Cerebellar nuclear complex (tissue), 1 donor: ENCODE measurements at places on chromosomes 16 and 17.

- no peak for DNase-seq
Measured at GRCh38 chr17:28128779-28129178, 86.3 kb downstream of the NLK start.

DNA sequence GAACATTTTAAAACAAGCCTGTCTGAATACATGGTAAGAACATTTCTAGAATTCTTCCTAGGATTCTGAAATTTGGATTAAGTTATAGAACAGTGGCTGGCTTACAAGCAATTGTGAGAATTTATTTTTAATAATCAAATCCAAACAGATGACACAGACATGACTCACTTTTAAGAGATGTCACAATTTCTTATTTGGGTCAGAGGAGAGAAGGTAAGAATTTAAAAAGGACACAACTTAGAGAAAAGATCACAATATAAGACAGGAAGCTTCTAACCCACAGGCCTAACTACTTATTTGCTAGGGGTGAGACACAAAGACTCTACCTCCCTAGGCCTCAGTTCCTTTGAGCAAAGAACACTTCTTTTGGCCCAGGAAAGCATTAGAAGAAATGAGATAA is 32.7 kb downstream of the ZZEF1 start:
- no peak for DNase-seq

GRCh38 chr17:2694381-2695242 is 17.0 kb downstream of the CLUH start:
- no peak for DNase-seq

- no peak for DNase-seq
Measured at GRCh38 chr17:27224526-27225315, 69.2 kb upstream of the WSB1 start.

DNA sequence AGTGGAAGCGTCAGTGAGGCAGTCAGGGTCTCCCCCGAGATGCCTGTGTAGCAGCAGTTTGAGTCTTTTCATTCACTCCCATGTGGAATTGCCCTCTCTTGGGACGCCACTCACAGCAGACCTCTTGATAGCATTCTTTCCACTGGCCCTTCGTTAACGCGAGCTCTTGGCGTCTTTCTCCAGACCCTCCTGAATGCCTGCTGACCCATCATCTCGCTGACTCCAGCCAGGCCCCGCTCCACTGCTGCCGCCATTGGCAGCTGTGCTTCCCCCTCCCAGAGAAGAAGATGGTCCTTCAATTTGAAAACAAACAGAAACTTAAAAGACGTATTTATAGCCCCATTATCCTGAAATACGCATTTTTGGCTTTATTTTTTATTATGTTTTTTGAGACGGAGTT is 63.1 kb downstream of the SEC14L1 start:
- no peak for DNase-seq

- DNase-seq = no peak
Measured at GRCh38 chr17:68196394-68197090, 51.3 kb upstream of the AMZ2 start.

- DNase-seq = no peak
Measured at GRCh38 chr16:22973522-22973921, 159.6 kb downstream of the HS3ST2 start.

GRCh38 chr17:45320931-45321461 is 4.2 kb upstream of the MAP3K14 start:
- DNase-seq = no peak
